ENCODE measurements at places on chromosomes 3 and 15. TPM values are rescaled to one million over a fixed set of nuclear protein-coding genes. Genes with fewer than 3 reads are reported as not detected.

PLSCR2 gene
- not detected for total RNA-seq

SLC25A36 gene
- 105 TPM for total RNA-seq

LINGO1 gene
- not detected for total RNA-seq

LCTL gene
- not detected for total RNA-seq

RTP3 gene
- total RNA-seq = not detected

SRP14 gene
- total RNA-seq = 114 TPM
